GM13977 (cell line): ENCODE measurements at places on chromosomes 4 and X.

GRCh38 chr4:40261231-40262076, 64.6 kb downstream of the RHOH start:
- no peak for DNase-seq

- DNase-seq = no peak
These were observed 44.7 kb downstream of the SETD7 start for GRCh38 chr4:139511320-139511719.

DNA sequence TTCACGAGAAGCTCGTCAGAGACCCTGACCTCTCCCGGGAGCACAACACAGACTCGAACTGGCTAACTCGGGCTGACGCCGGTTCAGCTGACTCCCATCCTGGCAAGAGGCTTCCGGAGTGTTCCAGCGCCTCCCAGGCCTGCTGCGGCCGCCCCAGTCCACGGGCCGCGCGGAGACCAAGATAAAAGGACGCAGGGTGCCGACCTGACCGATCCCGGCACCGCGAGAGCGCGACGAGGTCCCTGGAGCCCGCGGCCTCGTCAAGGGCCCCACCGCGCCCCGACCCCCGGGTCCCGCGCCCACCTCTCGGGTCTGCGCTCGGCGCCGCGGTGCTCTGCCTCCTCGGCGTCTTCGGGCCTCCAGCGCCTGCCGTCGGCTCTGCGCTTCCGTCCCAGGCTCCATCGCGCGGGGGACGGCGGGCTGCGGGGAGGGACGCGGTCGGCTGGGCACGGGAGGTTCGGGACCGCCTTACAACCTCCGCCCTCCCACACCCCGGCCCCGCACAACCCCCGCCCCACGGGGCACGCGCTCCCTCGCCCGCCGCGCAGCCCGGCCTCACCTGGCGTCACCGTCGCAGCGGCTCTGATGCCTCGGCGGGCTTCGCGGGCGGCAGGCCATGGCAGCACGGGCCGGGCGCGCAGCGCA, 426 bp downstream of the SLBP start:
- peak; percentile 56 for DNase-seq

GRCh38 chr4:742742-743311, 37.2 kb downstream of the PCGF3 start:
- DNase-seq = peak; percentile 93

- peak; percentile 39 for DNase-seq
These were observed 772 bp downstream of the CYP4V2 start for GRCh38 chr4:186192066-186192612.

- DNase-seq = no peak
These were observed 30.4 kb downstream of the ADH5 start for GRCh38 chr4:99058228-99058627.

DNA sequence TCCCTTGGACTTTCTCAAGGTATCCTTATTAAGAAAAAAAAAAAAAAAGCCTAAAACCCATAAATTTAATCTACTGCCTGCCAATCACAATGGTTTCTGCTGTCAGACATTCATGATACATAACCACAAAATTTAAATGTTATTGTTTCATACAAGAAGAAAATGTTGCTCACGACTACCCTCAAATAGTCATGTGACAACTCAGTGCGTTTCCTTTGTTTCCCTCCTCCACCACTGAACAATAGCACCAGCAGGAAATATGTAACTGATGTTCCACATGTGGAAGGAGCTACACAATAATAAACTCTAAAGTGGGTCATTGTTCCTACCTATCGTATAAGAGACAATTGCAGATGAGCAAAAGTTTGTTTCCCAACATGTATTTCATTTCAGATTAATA, 244.1 kb upstream of the EDNRA start:
- no peak for DNase-seq

GRCh38 chrX:9988762-9989161, 21.6 kb downstream of the CLDN34 start:
- DNase-seq = no peak

DNA sequence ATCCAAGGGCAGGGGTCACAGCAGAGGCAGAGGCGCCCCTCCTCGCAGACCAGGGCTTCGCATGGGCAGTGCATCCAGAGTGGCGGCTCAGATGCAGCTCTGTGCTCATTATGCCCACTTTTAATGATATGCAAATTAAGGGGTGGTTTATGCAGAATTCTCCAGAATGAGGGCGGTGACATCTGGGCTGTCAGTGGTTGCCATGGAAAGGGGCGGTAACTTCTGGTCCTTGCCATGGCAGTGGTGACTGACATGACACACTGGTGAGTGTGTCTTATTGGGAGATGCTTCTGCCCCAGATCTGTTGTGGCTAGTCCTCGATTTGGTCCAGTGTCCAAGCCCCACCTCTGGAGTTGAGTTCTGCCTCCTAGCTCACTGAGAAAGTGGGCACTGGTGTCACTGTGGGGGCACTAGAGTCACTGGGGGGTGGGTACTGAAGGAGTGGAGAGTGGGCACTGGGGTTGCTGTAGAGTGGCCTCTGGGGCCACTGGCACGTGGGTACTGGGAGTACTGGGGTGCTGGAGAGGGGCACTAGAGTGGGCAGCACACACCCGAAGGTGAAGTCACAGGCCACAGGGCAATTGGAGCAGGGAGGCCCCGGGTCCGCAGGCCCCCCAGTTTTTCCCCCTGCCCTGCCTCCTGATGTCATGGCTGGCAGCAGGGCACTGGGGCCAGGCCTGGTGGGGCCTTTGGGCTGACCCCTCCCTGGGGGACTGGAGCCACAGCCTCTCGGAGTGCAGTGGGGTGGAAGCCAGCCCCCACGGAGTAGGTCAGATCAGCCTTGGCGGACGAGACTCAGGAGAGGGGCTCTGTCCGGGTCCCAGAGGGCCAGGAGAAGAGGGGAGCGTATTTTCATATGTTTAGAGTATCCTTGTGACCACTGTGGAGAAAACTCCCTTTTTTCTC, 98.6 kb upstream of the NKX1-1 start:
- no peak for DNase-seq

GRCh38 chr4:109025471-109026076, 262.7 kb upstream of the ETNPPL start:
- DNase-seq = no peak

DNA sequence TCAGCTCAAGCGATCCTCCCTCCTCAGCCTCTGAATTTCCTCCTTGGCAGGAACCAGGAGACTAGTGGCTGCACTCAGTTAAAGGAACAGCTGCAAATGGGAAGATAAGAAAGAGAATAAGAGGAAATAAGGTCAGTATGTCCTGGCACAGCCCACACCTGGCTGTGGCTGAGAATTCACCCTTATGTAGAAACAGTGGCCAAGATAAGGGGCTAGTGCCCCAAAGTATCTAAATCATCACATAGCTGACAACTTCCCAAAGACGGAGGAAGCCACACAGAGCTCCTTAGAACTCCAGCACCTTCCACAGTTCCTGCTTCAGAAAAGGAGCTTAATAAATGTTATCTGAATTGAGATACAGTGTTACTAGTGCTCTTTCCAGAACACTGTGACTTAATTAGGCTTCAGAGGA, 2.3 kb upstream of the CHIC2 start:
- DNase-seq = no peak

- no peak for DNase-seq
These were observed 4.8 kb downstream of the ANXA10 start for GRCh38 chr4:168097161-168097560.

DNA sequence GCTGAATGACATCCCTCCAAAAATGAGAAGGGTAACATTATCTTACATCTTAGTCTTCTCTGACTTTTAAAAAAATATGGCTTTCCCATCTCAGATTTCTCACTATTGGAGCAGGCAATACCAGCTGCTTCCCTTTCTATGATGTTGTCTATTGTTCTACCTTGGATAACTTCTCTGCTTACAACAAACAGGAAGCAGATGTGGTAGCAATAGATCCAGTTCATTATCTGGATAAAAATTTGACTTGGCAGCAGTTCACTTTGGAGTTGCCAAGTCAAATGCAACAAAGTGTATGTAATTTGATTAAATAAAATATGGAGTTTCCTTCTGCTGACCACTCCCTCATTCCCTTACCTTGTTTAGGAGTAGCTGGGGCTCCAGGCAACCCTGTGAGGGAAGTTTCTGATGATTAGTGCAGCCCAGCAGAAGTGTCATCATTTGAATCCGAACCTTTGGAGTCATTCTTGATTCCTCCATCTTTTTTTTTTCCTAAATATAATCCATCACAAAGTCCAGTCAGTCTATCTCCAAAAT, 72.0 kb upstream of the GPRIN3 start:
- DNase-seq = no peak

DNA sequence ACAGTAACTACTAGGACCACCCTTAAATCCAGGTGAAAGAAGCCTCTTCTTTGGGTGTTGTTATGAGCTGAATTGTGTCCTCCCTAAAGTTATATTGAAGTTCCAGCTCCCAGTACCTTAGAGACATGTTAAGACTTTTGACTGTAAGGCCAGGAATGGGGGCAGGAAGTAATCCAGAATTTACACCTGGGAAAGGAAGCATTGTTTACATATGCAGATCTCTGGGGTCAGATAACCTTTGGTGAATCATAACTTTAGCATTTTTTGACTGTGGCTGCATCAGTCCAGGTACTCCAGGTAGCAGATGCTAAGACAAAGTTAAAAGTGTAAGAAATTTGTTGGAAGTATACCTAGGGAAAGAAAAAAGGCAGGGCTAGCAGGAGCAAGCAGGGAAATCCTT, 104.9 kb upstream of the CENPE start:
- DNase-seq = no peak

- no peak for DNase-seq
These were observed 82.7 kb upstream of the CXXC4 start for GRCh38 chr4:104577405-104577804.

GRCh38 chrX:139093201-139093600, 381.7 kb upstream of the FGF13 start:
- DNase-seq = no peak
